B cell (primary cell): ENCODE measurements at places on chromosomes 3 and 15.

DNA sequence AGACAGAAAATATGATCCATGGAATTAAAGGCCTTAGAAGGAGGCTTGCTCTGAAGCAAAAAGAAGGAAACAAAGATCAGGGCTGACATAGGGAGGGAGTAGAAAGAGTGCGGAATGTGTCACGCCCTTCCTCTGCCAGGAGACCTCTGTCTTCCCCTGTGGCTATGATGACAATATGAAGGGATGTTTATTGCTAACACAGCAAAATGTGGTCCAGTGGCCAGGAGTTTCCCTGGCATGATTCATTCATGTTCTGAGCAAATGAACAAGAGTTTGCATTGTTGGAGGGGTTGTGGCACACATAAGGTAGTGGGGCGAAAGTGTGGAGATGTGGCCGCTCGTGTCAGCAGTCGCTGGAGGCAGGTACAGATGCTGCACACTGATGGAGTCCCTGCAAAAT, 169.4 kb downstream of the SHQ1 start:
- DNase-seq = no peak
- no peak overlapping the region for H3K27ac ChIP-seq
- H3K27me3 ChIP-seq = peaks cover 4% of the 10 kb centered on the region
- H3K4me1 ChIP-seq = no peaks in the 10 kb centered on the region
- H3K36me3 ChIP-seq = no peaks in the 10 kb centered on the region

- no peak overlapping the region for H3K4me3 ChIP-seq
- no peaks in the 10 kb centered on the region for H3K36me3 ChIP-seq
- no peaks in the 10 kb centered on the region for H3K27me3 ChIP-seq
- DNase-seq = no peak
- no peak overlapping the region for H3K27ac ChIP-seq
Measured at GRCh38 chr3:127213381-127213918, 20.5 kb downstream of the PRR23E start.

DNA sequence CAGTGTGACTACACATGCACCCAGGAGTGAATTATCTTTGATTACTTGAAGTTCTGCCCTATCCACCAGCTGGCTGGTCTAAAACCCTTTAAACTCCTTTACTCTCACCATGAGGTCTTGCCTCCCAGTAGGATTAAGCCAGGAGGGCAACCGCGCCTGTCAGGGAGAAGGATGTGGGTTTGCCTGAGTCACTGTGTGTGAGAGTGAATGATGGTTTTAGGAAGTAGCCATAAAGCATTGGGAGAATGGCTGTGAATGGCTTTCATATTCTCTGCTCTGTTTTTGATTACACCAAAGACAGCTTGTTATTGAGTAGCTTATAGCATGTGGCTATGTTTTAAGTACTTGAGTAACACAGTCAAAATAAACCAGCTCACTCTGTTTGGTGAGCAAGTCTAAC, 637.7 kb upstream of the TBL1XR1 start:
- DNase-seq = no peak
- no peaks in the 10 kb centered on the region for H3K4me1 ChIP-seq

DNA sequence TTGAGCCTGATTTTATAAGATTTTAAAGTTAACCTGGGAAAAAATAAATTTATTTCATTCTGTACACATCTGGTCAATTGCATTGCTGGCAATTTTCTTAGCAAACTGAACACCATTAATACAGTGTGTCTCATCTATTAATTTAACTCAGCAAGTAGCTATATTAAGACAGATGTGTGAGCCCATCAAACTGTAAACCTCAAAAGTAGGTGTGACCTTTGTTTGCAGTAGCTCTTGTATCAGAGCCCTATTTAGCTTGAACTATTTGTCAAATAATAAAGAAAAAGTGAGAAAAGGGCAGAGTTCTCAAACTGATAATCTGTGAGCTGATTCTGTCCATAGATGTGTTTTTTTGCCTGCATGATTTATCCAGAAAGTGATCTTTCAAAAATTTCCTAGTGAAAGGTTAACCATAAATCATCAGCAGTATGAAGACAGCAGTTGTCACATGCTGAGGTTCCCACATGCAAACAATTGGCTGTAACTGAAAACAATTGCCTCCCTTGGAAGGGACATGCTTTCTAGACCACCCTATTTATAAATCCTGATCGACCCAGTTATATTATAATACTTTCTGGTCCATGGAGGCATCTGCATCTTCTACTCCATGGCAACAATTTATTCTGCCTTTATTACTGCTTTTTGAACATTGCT, 646.5 kb downstream of the NSUN3 start:
- H3K27me3 ChIP-seq = no peaks in the 10 kb centered on the region
- no peak for DNase-seq
- no peaks in the 10 kb centered on the region for H3K36me3 ChIP-seq
- H3K27ac ChIP-seq = no peak overlapping the region
